Common myeloid progenitor, CD34-positive (primary cell): ENCODE measurements at places on chromosomes 6 and 20.
A peak's percentile ranks its signal among the peaks of the same experiment; 100 is the strongest.

DNA sequence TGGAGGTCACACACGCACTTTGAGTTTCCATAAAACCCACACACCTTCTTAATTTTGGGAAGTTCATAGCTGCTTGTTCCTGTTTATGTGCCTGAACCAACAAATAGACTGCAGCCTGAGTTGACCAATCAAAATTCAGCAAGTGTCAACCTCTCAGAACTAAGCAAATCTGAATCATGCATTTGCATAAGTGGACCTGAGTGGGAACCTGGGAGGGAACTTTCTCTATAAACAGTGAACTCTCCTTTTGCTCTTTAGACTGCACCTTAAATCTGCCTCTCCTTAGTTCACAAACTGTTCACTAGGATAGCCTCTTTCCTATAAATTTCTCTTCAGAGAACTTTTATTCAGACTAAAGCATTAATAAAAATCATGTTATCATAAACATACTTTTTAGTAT, 37.9 kb downstream of the SLC17A1 start:
- no peak overlapping the region for H3K27ac ChIP-seq
- no peaks in the 10 kb centered on the region for H3K4me1 ChIP-seq
- no peaks in the 10 kb centered on the region for H3K36me3 ChIP-seq
- H3K27me3 ChIP-seq: no peaks in the 10 kb centered on the region

GRCh38 chr20:16694161-16694560, 35.7 kb upstream of the SNRPB2 start:
- no peaks in the 10 kb centered on the region for H3K4me1 ChIP-seq
- H3K4me3 ChIP-seq: no peak overlapping the region
- H3K36me3 ChIP-seq: no peaks in the 10 kb centered on the region
- DNase-seq: no peak

DNA sequence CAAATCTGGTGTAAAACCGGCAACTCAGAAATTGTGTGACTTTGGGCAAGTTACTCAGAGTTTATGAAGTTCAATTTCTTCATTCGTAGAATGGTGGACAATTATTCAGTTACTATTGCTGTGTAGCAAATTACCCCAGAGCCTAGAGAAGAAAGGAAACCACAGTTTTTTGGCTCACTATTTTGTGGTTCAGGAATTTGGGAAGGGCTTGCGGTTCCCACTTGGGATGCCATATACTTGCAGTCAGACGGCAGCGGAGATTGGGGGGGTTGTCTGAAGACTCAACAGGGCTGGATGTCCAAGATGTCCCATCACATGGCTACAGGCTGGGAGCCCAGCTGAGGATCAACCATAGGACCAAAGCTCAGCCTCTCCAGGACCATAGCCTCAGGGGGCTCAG, 108.1 kb downstream of the PCSK2 start:
- no peaks in the 10 kb centered on the region for H3K36me3 ChIP-seq
- H3K4me1 ChIP-seq: no peaks in the 10 kb centered on the region
- no peaks in the 10 kb centered on the region for H3K27me3 ChIP-seq
- DNase-seq: no peak
- H3K4me3 ChIP-seq: no peak overlapping the region

- H3K4me1 ChIP-seq: peaks cover 57% of the 10 kb centered on the region
- no peak overlapping the region for H3K27ac ChIP-seq
- DNase-seq: no peak
- H3K36me3 ChIP-seq: no peaks in the 10 kb centered on the region
Observed at GRCh38 chr6:18329776-18330175, 57.4 kb upstream of the RNF144B start.

DNA sequence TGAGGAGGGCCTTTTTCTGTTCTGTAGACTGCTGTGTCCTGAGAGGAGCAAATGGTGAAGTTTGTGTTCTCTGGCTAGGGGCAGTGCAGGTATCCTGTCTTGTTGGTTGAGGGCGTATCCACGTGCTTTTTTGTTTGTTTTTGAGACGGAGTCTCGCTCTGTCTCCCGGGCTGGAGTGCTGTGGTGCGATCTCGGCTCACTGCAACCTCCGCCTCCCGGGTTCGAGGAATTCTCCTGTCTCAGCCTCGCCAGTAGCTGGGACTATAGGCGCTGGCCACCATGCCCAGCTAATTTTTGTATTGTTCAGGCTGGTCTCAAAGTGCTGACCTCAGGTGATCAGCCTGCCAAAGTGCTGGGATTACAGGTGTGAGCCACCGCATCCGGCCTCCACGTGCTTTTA, 10.8 kb upstream of the PXDC1 start:
- no peaks in the 10 kb centered on the region for H3K36me3 ChIP-seq
- no peak overlapping the region for H3K4me3 ChIP-seq

DNA sequence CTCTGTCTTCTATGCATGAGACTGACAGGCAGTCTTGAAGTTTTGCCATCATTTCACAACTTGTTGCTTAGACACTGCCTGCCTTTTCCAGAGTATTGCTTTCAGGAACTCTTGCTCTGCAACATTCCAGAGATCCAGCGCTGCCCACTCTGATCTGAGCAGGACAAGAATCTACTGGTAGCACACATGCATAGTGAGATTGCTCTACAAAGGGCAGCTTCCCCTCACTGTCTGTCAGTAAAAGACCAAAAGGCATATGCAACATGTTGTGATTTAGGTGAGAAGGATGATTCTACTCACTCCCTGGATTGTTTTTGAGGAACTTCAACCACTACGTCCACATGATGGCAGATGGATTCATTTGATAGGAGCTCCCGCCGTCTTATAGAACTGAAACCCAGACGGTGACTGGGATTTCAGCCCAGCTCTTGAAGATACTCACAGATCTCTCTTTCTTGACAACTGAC, 259.1 kb downstream of the ARID1B start:
- H3K4me1 ChIP-seq: peaks cover 30% of the 10 kb centered on the region
- H3K4me3 ChIP-seq: no peak overlapping the region
- H3K27me3 ChIP-seq: no peaks in the 10 kb centered on the region
- no peak overlapping the region for H3K27ac ChIP-seq

GRCh38 chr20:57022306-57022705, 244.1 kb downstream of the BMP7 start:
- H3K4me3 ChIP-seq: no peak overlapping the region
- no peaks in the 10 kb centered on the region for H3K36me3 ChIP-seq
- DNase-seq: no peak
- H3K4me1 ChIP-seq: no peaks in the 10 kb centered on the region
- H3K27ac ChIP-seq: no peak overlapping the region

DNA sequence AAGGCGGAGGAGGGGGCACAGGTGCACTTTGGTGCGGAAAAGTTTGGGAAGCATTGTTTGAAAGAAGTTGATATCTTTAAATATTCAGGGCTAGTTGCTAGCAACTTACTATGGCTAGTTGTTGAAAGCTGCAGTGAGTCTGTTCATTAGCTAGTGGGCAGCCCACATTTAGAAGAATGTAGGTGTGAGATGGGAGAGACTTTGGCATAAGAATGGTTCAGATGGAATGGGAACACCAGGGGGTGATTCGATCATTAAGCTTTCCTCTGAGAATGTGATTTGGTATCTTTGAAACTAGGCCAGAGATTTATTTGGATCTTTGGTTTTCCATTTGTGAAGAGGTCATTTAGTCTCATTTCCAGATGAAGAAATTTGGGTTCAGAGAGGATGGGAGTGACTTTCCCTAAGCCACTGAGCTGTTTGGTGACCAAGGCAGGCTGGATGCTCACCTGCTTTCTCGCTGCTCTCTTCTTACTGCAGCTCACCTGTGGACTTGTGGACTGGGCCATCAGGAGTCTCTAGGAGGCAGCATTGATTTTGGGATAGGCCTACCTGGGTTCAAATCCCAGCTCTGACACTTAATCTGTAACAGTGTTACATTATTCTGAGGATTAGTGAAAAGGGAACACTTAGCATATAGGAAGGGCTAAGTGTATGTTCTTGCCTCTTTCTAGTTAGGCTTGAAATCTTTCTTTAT, 62.9 kb downstream of the CARMIL1 start:
- H3K4me3 ChIP-seq: no peak overlapping the region
- no peaks in the 10 kb centered on the region for H3K36me3 ChIP-seq
- H3K27me3 ChIP-seq: no peaks in the 10 kb centered on the region
- peaks cover 26% of the 10 kb centered on the region for H3K4me1 ChIP-seq
- H3K27ac ChIP-seq: peak overlapping the region; percentile 73

DNA sequence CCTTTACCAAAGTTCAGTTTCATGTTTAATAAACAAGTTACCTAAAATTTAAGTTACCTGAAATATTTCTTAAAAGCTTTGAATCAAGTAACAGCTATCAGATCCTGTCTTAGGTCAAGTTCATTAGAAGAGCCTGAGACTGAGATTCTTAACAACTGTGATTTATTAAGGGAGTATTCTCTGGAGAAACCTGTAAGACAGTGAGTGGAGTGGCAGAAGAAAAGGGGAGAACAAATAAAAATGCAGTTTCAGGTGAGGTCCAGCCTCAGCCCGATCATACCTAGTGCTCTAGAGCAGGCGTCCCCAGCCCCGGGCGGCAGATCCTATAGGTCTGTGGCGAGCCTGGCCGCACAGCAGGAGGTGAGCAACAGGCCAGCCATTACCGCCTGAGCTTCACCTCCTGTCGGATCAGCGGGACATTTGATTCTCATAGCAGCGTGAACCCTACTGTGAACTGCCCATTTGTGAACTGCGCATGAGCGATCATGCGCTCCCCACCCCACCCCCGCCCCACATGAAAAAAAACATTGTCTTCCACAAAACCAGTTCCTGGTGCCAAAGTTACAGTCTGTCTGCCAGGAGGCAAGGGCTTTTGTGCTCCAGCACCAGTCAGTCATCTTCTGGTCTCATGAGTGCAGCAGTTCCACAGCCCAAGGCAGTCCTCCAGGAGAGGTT, 59.2 kb upstream of the ADGRB3 start:
- H3K4me1 ChIP-seq: no peaks in the 10 kb centered on the region
- no peak overlapping the region for H3K4me3 ChIP-seq
- DNase-seq: no peak

DNA sequence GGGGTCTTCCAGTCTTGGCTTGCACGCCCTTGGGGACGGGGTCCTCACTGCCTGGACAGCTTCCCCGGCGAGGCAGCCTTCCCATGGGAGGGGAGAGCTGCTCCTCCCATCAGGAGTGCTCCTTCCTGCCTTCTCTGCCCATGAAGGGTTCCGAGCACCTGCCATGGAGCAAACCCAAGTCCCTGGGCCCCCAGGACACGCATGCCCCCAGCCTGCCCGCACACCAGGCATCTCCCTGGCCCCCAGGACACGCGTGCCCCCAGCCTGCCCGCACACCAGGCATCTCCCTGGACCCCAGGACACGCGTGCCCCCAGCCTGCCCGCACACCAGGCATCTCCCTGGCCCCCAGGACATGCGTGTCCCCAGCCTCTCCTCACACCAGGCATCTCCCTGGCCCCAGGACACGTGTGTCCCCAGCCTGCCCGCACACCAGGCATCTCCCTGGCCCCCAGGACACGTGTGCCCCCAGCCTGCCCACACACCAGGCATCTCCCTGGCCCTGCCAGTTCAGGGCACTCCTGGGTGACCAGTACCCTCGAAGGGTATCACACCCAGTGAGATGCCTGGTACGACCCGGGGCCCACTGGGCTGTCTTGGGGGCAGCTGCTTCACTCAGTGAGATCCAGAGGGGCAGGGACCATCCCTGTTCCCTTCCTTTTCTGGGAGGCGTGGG, 21.7 kb downstream of the COL20A1 start:
- no peaks in the 10 kb centered on the region for H3K4me1 ChIP-seq
- no peaks in the 10 kb centered on the region for H3K27me3 ChIP-seq
- no peaks in the 10 kb centered on the region for H3K36me3 ChIP-seq
- no peak overlapping the region for H3K27ac ChIP-seq
- DNase-seq: no peak

GRCh38 chr20:35568645-35569044, 26.8 kb downstream of the ERGIC3 start:
- H3K4me3 ChIP-seq: no peak overlapping the region
- no peak overlapping the region for H3K27ac ChIP-seq
- no peaks in the 10 kb centered on the region for H3K36me3 ChIP-seq
- DNase-seq: peak; percentile 40
- H3K4me1 ChIP-seq: no peaks in the 10 kb centered on the region

DNA sequence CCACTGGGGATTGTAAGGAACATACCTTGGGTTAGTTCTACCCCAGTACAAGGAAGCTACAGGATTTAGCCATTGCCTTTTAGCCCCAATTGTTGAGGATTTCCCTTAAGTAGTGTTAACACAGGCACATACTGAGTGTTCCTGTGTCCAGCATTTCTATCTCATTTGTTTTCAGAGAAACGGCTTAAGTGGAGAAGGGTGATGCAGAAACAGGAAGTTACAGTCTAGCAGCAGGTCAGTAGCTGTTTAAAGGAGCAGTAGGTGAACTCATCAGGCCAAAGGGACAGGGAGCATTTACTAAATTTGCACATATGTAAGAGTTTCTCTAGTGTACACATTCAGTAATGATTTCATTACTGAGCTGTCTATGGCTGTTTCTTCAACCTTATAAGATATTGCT, 644.2 kb upstream of the GJE1 start:
- H3K4me1 ChIP-seq: peaks cover 17% of the 10 kb centered on the region
- H3K27me3 ChIP-seq: no peaks in the 10 kb centered on the region
- no peaks in the 10 kb centered on the region for H3K36me3 ChIP-seq
- H3K4me3 ChIP-seq: no peak overlapping the region
- no peak for DNase-seq

DNA sequence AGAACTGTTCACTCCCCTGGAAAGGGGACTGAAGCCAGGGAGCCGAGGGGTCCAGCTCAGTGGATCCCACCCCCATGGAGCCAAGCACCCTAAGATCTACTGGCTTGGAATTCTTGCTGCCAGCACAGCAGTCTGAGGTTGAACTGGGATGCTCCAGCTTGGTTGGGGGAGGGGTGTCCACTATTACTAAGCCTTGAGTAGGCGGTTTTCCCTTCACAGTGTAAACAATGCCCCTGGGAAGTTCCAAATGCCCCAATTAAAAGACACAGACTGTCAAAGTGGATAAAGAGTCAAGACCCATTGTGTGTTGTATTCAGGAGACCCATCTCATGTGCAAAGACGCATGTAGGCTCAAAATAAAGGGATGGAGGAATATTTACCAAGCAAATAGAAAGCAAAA, 150.2 kb downstream of the LPA start:
- DNase-seq: no peak
- no peaks in the 10 kb centered on the region for H3K4me1 ChIP-seq
- H3K4me3 ChIP-seq: no peak overlapping the region
- no peaks in the 10 kb centered on the region for H3K36me3 ChIP-seq
- no peaks in the 10 kb centered on the region for H3K27me3 ChIP-seq
- H3K27ac ChIP-seq: no peak overlapping the region

GRCh38 chr6:158905277-158905676, 86.1 kb upstream of the EZR start:
- H3K4me3 ChIP-seq: no peak overlapping the region
- H3K4me1 ChIP-seq: peaks cover 6% of the 10 kb centered on the region
- peak; percentile 41 for DNase-seq

DNA sequence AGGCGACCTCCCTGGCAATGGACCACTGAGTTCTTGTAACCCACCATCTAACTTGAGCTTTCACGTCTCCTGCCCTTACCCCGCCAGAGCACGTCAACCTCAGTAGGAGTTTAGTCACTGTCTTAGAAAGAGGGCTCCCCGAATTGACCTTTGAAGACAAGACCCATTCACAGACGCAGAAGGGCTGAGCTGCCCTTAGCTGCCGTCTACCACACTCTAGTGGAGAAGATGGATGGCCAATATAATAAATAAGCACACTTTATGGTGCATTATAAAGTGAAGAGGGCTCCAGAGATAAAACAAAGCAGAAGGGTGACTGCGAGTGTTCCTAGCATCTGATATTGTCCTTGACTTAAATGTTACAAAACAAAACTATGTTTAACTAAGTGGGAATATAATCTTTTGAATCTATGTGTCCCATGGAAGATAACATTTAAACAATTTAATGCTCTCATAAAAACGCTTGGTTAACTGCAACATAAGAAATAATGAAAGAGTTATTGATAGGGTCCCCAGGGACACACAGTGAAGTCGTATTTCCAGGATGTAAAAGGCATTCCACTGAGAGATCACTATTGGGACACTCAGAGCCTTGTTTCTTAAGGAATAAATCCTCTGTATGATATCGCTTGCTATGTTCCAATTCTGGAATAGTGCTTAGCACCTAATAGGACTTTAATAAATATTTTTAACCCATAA, 261.1 kb downstream of the THBS2 start:
- DNase-seq: no peak
- H3K4me1 ChIP-seq: no peaks in the 10 kb centered on the region
- H3K36me3 ChIP-seq: no peaks in the 10 kb centered on the region
- no peak overlapping the region for H3K27ac ChIP-seq
- no peaks in the 10 kb centered on the region for H3K27me3 ChIP-seq
